ENCODE measurements at places on chromosomes 4 and X. TPM values are rescaled to one million over a fixed set of nuclear protein-coding genes. Genes with fewer than 3 reads are reported as not detected.

The PDCL2 gene
- total RNA-seq, result not detected

DNA sequence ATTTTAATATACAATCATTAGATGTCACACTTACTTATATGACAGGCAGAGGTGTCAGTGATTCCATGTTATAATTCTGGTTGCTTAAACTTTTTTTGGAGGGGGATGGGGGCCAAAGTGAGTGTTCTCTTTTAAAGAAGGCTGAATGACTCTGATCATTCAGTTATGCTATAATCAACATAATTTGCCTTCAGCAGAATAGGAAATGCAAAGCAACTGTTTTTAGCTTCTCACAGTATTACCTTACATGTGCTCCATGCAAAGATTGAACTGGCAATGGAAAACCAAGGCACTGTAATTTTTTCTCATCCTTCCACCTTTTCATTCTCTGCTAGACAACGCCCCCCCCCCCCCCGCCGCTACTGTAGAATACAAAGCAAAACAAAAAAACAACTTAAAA, 13.4 kb downstream of the ADH1C start:
- DNase-seq, result no peak

DNA sequence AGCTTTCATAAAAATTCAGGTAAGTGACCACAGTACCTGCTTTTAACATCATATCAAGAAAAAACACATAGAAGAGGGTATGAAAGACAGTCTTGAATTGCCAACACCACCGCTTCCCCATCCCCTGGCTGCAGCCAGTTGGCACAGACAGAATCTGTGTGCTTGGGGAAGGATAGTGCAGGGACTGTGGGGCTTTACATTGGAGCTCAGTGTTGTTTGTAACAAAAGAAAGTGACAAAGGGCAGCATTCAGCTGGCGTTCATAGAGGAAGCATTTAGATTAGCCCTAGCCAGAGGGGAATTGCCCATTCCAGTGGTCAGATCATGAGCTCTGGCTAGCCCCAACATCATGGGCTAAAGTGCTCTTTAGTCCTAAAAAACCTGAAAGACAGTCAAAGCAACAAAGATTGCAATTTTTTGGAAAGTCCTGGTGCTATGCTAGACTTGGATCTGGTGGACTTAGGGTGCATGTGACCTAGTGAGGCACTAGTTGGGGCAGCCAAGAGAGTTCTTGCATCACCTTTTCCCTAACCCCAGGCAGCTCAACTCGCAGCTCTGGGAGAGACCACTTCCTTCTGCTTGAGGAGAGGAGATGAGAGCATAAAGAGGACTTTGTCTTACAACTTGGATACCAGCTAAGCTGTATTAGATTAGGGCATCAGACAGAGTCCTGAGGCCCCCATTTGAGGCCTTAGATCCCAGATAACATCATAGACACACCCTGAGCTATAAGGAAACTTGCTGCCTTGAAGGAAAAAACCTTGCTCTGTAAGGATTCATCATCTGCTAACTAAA, 1602.4 kb upstream of the ADGRL3 start:
- no peak for DNase-seq

The FGF5 gene
- total RNA-seq, result 1.9 TPM

DNA sequence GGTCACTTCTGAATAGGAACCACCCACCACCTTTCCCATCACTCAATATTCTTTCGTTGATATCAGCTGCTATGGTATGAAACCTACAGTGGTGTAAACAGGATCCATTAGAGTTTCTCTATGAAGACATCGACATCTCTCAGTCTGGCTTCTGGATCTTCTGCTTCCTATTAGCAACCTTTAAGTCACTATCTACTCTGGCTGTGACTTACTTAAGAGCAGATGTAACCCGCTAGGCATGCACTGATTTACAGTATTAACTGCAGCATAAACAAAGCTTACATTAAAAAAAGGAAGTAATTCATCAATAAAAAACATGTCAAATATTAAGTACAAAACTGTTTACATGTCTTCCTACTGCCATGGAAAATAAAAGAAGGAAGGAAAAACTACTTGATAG, 96.4 kb downstream of the ANAPC10 start:
- DNase-seq, result no peak

DNA sequence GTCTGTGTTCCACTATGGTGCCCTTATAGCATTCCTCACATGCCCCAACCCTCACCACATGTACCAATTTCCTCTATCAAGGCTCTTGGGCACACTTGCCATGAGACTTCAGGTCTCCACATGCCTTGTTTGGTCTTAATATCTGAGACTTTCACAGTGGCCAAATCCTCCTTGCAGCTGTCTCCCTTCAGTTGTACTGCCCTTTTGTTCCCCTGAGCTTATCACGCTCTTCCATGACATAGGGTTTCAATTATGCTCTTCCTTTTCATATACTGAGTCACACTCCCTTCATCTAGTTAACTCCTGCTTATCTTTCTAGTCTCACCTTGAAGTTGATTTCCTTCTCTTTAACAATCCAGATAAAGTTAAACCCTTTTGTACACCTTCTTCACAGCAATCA, 212.9 kb downstream of the PDHA2 start:
- no peak for DNase-seq

The GNRHR gene
- total RNA-seq, result not detected

GRCh38 chrX:102138064-102138463, 4.2 kb downstream of the TCEAL6 start:
- DNase-seq, result no peak

DNA sequence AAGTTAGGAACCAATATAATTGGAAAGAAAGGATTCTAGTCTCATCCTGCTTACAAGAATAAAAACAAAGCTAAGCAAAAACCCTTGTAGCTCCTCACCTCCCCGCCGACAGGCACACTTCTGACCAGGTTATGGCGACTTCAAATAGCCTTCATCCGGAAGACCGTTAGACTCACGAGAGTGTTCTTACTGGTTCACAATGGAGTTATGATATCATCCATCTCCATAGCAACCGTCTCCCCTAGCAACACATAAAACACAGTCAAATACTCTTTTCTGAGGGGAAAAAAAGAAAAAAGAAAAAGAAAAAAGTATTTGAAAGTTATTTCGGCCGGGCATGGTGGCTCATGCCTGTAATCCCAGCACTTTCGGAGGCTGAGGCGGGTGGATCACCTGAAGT, at the start of gene IL13RA2:
TSS of gene IL13RA2 (minus strand) at position 162 of the 400 bp plus-strand sequence. CDS start 347 bp downstream, outside the sequence.
- DNase-seq, result no peak

The IDH3G gene
- 102 TPM for total RNA-seq

GRCh38 chr4:42197341-42197740, 44.9 kb upstream of the BEND4 start:
- DNase-seq, result no peak

DNA sequence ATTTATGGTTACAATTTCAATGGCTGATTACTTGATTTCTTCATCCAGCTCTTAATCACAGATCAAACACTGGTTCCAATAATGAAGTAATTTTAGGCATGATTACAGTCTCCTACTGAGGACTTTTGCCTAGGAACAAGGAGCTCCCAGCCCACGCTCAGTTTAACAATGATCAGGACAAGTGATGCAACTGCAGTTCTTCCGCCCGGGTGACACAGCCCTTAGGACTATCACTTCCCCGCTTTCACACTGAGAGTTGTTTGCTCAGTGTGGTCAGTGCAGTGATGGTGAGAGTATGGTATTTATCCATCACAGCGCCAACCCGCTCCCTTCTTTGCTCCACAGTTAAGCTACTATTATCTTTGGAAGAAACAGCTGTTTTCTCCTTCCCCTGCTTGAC, 203.2 kb upstream of the MBNL3 start:
- DNase-seq, result no peak

GRCh38 chrX:50002067-50002714, 79.8 kb downstream of the CLCN5 start:
- DNase-seq, result no peak

DNA sequence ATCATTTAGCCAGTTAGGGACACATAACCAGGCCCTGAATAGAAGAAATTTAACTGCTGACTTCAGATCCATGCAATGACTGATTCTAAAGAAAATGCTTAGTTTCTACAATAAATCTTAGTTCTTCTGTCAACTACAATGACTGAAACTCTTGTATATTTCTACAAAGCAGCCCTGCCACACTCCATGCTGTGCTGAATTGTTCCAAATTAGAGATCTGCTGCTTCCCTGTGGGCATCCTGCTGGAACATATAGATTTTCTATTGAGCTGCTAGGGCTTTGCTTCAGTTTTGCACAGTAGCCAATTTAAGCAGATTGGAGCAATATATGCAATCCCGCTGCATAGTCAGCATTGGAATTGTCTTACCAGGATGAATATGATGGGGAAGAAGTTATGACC, 312.8 kb upstream of the SMIM31 start:
- DNase-seq, result no peak

DNA sequence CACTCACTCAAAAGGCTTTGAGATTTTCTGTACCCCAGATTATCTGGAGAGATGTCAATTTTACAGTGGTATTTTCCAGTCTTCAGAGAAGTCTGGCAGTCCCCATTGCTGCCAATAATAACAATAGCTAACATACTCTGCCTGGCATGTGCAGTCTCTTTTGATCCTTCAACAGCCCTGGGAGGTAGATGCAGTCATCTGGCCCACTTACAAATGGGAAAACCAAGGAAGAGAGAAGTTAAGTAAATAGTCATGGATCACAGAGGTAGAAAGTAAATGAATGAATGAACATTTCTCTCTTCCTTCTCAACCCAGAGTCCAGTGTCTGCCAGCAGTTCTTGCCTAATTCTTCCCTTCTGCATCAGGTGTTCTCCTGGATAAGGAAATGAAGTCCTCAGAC, 113.0 kb upstream of the EDNRA start:
- no peak for DNase-seq

GRCh38 chr4:163553146-163553545, 58.7 kb downstream of the TMA16 start:
- DNase-seq, result no peak

- no peak for DNase-seq
These were observed 28.6 kb downstream of the TBC1D14 start for GRCh38 chr4:6938237-6938636.

The XKRX gene
- 0.23 TPM for total RNA-seq

GRCh38 chrX:107226757-107227156, 20.3 kb downstream of the DNAAF6 start:
- no peak for DNase-seq

- peak; percentile 25 for DNase-seq
These were observed 31.9 kb downstream of the F8A1 start for GRCh38 chrX:154918060-154918483.

GRCh38 chr4:58732973-58733372, 1622.8 kb upstream of the IGFBP7 start:
- no peak for DNase-seq

DNA sequence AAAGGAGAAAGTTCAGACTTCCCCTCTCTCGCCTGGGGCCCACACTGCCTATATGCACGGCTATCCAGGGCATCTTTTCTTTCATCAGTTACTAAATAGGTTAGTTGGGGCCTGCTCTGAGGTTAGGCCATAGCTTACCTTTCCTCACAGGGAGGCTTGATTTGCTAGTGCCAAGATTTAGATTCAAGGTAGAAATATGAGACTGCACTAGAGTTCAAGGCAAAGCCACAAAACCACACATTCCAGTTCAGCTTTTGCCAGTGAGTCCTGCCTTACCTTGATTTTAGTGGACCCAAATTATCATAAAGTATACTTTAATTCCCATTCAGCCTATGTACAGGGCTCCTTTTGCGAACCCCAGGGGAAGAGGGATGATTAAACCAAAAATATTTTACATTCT, 762.8 kb downstream of the PDHA2 start:
- DNase-seq, result no peak

GRCh38 chr4:146073517-146073916, 102.0 kb upstream of the LSM6 start:
- DNase-seq, result no peak

The PROM1 gene
- total RNA-seq, result 5.4 TPM

GRCh38 chr4:104912518-104912917, 234.2 kb upstream of the TET2 start:
- DNase-seq, result no peak

The FAM47E gene
- total RNA-seq, result not detected

DNA sequence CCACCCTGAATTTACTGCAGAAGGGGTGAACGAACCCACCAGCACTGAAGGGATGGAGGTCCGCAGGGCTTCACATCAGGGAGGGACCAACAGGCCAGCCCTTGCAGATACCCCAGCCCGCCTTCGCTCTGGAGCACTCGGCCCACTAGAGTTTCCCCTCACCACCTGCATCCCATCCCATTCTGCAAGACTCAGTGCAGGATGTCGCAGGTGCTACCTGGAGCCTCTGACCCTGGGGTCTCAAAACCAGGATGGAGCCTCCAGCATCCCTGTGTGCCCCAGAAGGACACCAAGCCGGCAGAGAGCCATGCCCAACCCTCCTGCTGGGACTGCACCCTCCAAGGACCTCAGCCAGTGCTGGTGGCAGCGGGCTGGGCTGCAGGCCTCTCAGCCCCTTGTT, 57.6 kb upstream of the ADRA2C start:
- DNase-seq, result no peak

The CEP135 gene
- 9.2 TPM for total RNA-seq

The RADX gene
- not detected for total RNA-seq

- DNase-seq, result no peak
These were observed 155.6 kb downstream of the CBR4 start for GRCh38 chr4:168854350-168854921.

DNA sequence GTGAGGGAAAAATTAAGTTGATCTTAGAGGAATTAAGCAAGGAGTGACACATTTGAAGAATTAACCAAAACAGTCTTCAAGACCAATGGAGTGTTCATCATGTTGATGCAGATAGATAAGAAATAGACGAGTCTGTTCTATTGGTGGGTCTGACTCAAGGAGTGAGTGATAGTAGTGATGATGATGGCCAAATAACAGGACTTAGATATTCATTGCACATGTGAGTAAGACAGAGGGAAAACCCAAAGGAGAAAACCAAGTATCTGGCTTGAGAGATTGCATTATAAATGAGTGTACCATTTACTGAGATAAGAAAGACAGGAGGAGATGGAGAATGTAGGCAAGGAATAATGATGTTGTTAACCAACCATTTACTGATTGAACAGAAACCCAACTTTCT, 321.3 kb downstream of the ADGRL3 start:
- no peak for DNase-seq

The SLC34A2 gene
- total RNA-seq, result not detected

The LONRF3 gene
- total RNA-seq, result 5.2 TPM

- DNase-seq, result no peak
These were observed 41.3 kb upstream of the ASMTL start for GRCh38 chrX:1493877-1494510.

The CTAG2 gene
- total RNA-seq, result not detected

Measured in glomerular endothelial cell (primary cell).